ENCODE measurements at places on chromosomes 11 and 22. TPM values are rescaled to one million over a fixed set of nuclear protein-coding genes. Genes with fewer than 3 reads are reported as not detected.
A peak's percentile ranks its signal among the peaks of the same experiment; 100 is the strongest.

CCDC116 gene
- total RNA-seq: not detected

- DNase-seq: no peak
- no peak overlapping the region for H3K4me3 ChIP-seq
- no peaks in the 10 kb centered on the region for H3K36me3 ChIP-seq
- peaks cover 15% of the 10 kb centered on the region for H3K4me1 ChIP-seq
- no peak overlapping the region for H3K27ac ChIP-seq
- no peaks in the 10 kb centered on the region for H3K27me3 ChIP-seq
Observed at GRCh38 chr11:11311169-11311568, 41.9 kb downstream of the CSNK2A3 start.

ZP1 gene
- not detected for total RNA-seq

DBX1 gene
- total RNA-seq: not detected

DNA sequence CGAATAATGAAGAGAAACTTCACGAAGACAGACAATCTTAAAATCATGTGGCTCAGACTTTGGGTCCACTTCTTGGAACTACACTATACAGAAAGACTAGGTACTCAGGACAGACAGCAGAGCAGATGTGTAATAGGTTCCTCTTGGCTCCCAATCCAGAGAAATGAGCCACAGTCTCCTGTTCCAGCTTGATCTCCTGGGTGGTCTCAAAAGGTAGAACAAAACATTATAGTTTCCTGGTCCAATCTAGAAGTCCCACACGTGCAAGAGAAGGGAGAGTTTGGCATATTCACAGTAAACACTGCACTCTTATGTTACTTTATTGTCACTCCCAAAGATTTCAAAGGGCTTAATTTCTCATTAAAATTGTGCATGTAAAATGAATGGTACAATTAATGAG is 134.5 kb upstream of the FIBIN start:
- no peak overlapping the region for H3K27ac ChIP-seq
- no peaks in the 10 kb centered on the region for H3K36me3 ChIP-seq
- H3K27me3 ChIP-seq: no peaks in the 10 kb centered on the region

DNA sequence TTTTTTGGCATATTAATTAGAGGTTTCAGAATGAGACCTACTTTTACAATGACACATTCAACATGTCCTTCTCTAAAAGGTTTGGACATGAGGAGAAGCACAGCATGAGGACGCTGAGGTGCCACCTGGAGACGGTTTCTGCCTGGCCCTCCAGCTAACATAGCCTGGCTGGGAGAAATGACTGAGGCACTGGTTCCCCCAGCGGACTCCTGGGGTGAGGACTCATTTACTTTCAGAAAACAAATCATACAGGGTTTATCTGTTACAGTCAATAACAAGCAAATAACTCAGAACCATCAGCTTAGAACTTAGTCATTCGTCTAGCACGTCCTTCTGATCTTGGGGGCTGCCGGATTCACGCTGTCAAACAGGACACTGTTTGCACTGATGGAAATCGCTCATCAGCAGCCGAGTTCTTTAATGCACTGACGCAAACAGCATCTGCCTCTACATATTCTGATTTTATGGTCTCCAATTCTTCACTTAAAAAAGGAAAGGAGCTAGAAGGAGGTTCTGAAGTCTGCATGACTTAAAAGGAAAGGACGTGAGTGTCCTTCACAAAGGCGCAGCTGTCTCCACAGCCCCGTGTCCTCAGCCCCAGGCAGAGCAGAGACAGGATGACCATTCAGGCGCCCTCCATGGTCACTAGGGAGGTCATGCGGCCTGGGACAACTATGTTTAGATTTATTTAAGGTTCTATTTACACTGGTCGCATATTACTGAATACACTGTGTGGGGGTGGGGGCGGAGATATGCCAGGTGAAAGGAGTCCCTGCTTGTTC is 44.2 kb downstream of the CERK start:
- no peak for DNase-seq
- no peaks in the 10 kb centered on the region for H3K27me3 ChIP-seq
- peaks cover 6% of the 10 kb centered on the region for H3K4me1 ChIP-seq
- no peak overlapping the region for H3K4me3 ChIP-seq

SLC1A2 gene
- total RNA-seq: 3.4 TPM

CBLIF gene
- total RNA-seq: not detected

GRCh38 chr11:103109818-103110388 is 677 bp downstream of the DYNC2H1 start:
- DNase-seq: no peak
- H3K4me3 ChIP-seq: peak overlapping the region; percentile 70
- no peaks in the 10 kb centered on the region for H3K27me3 ChIP-seq
- peaks cover 22% of the 10 kb centered on the region for H3K4me1 ChIP-seq
- H3K36me3 ChIP-seq: peaks cover 6% of the 10 kb centered on the region
- H3K27ac ChIP-seq: peak overlapping the region; percentile 89

POLR2L gene
- 76.4 TPM for total RNA-seq

GDPD4 gene
- total RNA-seq: not detected

LDLRAD3 gene
- 43.7 TPM for total RNA-seq

CD3E gene
- total RNA-seq: 3.3 TPM

RNF215 gene
- 10.7 TPM for total RNA-seq

DNA sequence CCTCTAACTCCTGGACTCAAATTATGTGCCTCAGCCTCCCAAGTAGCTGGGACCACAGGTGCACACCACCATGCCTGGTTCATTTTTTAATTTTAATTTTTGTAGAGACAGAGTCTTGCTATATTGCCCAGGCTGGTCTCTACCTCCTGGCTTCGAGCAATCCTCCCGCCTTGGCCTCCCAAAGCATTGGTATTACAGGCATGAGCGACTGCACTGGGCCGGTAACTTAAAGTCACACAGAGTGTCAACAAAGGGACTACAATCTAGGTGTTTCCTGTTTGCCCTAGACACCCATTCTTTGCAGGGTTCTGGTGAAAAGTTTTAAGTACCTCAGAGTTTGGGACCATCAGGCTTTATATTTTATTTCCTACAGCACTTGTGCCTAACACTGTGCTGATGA is 8.4 kb downstream of the UVRAG start:
- no peaks in the 10 kb centered on the region for H3K36me3 ChIP-seq
- peaks cover 50% of the 10 kb centered on the region for H3K4me1 ChIP-seq
- no peak overlapping the region for H3K4me3 ChIP-seq

OR2AG2 gene
- total RNA-seq: not detected

GRCh38 chr22:23473901-23474300 is 106.2 kb downstream of the IGLL1 start:
- H3K27ac ChIP-seq: no peak overlapping the region
- H3K27me3 ChIP-seq: no peaks in the 10 kb centered on the region
- DNase-seq: no peak

DNA sequence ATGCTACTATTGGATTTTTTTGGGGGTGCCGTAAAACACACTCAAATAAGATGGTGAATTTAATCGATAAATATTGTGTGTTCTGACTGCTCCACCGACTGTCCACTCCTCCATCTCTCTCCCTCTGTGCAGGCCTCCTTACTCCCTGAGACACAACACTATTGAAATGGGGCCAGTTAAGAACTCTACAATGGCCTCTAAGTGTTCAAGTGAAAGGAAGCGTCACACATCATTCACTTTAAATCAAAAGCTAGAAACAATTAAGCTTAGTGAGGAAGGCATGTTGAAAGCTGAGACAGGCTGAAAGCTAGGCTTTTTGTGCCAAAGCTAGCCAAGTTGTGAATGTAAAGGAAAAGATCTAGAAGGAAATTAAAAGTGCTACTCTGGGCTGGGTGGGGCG is 156.7 kb downstream of the CTTN start:
- peaks cover 7% of the 10 kb centered on the region for H3K4me1 ChIP-seq
- H3K4me3 ChIP-seq: no peak overlapping the region
- DNase-seq: no peak

DNA sequence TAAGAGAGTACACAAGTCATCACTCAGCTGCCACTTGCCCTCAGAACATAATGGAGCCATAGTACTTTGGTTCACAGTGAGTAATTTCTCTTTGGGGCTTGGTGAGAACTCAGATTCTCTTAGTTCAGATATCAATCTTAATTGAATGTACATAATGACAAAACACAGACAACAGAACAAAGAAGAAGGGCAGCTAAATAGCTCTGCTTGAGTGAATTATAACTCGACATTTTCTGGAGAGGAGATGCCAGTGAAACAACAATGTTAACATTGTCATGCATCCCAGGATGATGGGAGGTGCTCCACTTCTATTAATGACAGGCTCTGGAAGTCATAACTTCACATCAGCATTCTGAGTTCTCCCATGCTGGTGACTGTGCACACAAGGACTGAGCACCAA is 508.1 kb downstream of the TMEM135 start:
- H3K36me3 ChIP-seq: no peaks in the 10 kb centered on the region
- H3K27me3 ChIP-seq: no peaks in the 10 kb centered on the region
- no peak for DNase-seq

OR52H1 gene
- total RNA-seq: 0.85 TPM

GRCh38 chr11:96841792-96842191 is 452.0 kb downstream of the JRKL start:
- no peaks in the 10 kb centered on the region for H3K27me3 ChIP-seq
- no peak overlapping the region for H3K4me3 ChIP-seq
- H3K4me1 ChIP-seq: no peaks in the 10 kb centered on the region
- H3K27ac ChIP-seq: no peak overlapping the region
- no peaks in the 10 kb centered on the region for H3K36me3 ChIP-seq

DNA sequence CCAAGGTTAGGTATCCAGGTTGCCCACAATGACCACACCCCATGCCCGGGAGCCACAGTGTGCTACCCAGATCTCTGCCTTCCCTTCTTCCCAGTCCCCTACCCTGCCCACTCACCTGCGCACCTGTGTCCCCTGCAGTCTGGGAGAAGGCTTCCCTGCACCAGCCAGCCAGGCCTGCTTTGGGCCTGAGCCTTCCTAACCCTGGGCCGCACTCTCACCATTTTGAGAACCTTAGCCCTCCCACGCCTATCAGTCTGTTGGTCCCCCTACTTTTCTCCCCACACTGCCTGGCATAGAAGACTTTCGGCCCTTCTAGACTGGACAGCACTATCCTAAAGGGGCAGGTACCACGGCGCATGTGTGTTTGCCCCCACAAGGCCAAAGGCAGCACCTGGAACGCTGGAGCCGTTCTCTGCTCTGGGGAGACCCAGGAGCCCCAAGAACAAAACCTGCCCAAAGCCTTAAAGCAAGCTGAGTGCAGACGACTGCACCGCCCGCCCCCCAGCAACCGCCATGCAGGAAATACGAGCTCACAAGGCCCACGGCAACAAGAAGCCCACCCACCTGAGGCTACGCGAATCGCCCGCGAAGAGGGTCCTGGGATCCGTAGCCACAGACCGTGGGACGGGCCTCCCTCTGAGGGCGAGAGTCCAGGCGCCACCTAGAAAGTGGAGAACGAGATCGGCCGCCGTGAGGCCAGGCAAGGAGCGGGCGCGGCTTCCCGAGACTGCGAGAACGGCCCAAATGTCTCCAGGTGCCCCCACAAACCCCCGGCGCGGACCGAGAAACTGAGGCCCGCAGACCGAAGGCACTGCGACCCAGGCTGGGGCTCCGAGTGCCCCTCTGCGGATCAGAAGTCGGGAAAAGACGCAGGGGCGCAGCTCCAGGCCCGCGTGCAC is 546 bp downstream of the GNB1L start:
- H3K27me3 ChIP-seq: no peaks in the 10 kb centered on the region
- no peak for DNase-seq
- peak overlapping the region; percentile 88 for H3K27ac ChIP-seq
- H3K36me3 ChIP-seq: peaks cover 17% of the 10 kb centered on the region
- H3K4me1 ChIP-seq: peaks cover 67% of the 10 kb centered on the region

CDHR5 gene
- not detected for total RNA-seq

AIFM3 gene
- 0.72 TPM for total RNA-seq

- H3K4me3 ChIP-seq: no peak overlapping the region
- H3K27me3 ChIP-seq: no peaks in the 10 kb centered on the region
- H3K4me1 ChIP-seq: peaks cover 27% of the 10 kb centered on the region
- peak overlapping the region; percentile 7 for H3K27ac ChIP-seq
Observed at GRCh38 chr11:121389651-121390050, 62.5 kb upstream of the SORL1 start.

PGA5 gene
- total RNA-seq: not detected

SLC17A6 gene
- not detected for total RNA-seq

- peaks cover 7% of the 10 kb centered on the region for H3K4me1 ChIP-seq
- DNase-seq: no peak
- H3K27me3 ChIP-seq: no peaks in the 10 kb centered on the region
- no peak overlapping the region for H3K27ac ChIP-seq
- H3K4me3 ChIP-seq: no peak overlapping the region
Observed at GRCh38 chr11:72730737-72731136, 21.5 kb downstream of the ARAP1 start.

DNA sequence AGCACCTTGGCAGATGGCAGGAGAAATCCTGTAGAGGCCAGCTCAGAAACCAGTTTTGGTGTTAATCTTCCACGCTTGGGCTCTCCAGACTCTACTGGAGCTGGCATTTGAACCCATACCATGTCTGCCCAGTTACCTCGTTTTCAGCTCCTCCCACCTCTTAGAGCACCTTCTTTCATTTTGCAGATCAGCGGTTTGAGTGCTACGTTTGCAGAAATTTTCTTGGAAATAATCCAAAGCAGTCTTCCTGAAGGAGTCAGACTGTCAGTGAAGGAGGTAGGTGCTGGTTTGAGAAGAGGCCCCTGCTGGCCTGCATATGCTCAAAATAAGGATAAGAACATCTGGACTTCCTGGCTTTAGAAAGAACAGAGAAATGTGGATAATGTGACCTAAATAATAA is 13.7 kb downstream of the COA4 start:
- no peak overlapping the region for H3K27ac ChIP-seq
- H3K4me1 ChIP-seq: peaks cover 5% of the 10 kb centered on the region
- H3K36me3 ChIP-seq: peaks cover 11% of the 10 kb centered on the region

ACR gene
- not detected for total RNA-seq

- H3K36me3 ChIP-seq: no peaks in the 10 kb centered on the region
- DNase-seq: no peak
- no peaks in the 10 kb centered on the region for H3K27me3 ChIP-seq
- no peak overlapping the region for H3K27ac ChIP-seq
- no peak overlapping the region for H3K4me3 ChIP-seq
Observed at GRCh38 chr22:44440224-44441160, 57.5 kb downstream of the RTL6 start.

KCNQ1 gene
- total RNA-seq: 0.89 TPM

GRCh38 chr11:133153031-133153430 is 379.3 kb downstream of the OPCML start:
- no peaks in the 10 kb centered on the region for H3K36me3 ChIP-seq
- no peak overlapping the region for H3K27ac ChIP-seq
- no peaks in the 10 kb centered on the region for H3K4me1 ChIP-seq
- no peak overlapping the region for H3K4me3 ChIP-seq
- no peak for DNase-seq

TEF gene
- total RNA-seq: 87.4 TPM

CXCR5 gene
- total RNA-seq: not detected

DNA sequence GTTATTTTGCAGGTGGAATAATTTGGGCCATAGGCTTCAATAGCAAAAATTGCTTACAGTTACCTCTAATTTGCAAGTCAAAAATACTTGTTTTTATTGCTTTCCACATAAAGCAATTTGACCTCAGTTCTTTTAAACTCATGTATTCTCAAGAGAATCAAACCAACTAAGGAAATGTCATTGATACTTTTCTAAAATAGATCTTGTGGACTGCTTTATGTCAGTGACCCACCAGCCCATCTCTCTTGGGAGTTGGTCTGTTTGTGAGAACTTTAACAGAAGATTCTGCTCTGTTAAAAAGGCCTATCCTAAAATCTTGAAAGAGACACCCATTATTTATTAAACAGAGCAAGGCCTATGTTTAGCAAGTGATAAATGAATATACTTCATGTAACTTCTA is 75.2 kb downstream of the DDIAS start:
- no peak overlapping the region for H3K4me3 ChIP-seq
- no peak for DNase-seq
- peaks cover 16% of the 10 kb centered on the region for H3K4me1 ChIP-seq
- H3K36me3 ChIP-seq: peaks cover 5% of the 10 kb centered on the region
- H3K27ac ChIP-seq: no peak overlapping the region
- no peaks in the 10 kb centered on the region for H3K27me3 ChIP-seq

Data from suprapubic skin (tissue), 4 donors.